ENCODE measurements at places on chromosomes 6 and 20. TPM values are rescaled to one million over a fixed set of nuclear protein-coding genes. Genes with fewer than 3 reads are reported as not detected.

Gene RPS6KA2
- total RNA-seq, result 55.5 TPM

GRCh38 chr20:34825530-34826362, at the start of gene NCOA6:
TSS of gene NCOA6 (minus strand) at chr20:34825651. CDS start at chr20:34782355, 43,296 bp downstream.
- peak; percentile 93 for DNase-seq

DNA sequence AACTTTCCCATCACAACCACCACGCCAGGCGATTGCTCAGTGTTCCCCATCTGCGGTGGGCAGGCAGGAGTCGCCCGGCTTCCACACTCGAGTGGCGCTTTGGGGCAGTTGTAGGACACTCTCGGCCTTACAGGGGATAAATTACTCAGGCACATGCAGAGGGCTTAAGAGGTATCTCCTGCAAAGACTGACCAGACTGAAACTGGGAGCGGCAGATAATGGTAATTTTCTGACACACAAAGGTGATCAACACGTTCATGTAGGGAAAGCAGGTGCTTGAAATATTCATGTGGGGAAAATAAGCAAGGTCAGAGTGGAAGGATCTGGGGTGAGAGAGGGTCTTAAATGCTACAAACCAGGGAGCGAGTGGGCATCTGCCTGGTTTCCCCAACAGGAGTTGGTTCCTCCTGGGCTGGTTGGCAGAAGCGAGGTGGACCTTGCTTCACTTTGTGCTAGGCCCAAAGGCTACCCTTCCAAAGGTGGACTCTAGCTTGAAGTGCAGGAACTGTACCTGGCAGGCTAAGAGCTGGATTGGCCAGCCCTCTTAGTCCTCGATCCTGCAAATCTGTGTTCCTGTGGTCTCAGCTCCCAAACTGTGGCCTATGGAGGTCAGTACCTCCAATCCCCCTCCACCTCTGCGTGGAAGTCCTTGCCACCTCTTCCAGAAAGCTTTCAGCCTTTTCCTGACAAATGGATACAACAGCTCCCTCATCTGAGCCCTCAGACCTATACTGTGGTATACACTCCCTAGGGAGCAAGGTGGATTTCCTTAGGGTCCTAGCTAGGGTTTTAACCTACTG, 16.7 kb downstream of the PLAGL2 start:
- no peak for DNase-seq

- no peak for DNase-seq
These were observed 470.7 kb downstream of the HTR1B start for GRCh38 chr6:76992553-76992952.

DNA sequence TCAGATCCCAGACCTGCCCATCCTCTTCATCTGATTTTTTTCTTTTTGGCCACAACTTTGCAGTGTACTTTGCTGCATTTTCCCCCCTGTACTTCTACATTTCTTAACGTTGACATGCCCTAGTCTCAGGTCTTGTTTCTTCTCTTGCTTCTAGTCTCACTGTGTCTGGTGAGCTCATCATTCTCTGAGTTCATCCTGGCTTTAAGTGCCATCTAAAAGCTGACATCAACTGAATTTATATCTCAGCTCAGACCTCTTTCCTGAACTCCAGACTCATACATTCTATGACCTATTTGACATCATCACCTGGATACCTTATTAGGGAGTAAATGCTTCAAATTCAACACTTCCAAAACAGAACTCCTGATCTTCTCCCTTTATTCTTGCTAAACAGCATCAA, 48.9 kb downstream of the TINAG start:
- DNase-seq, result no peak

Gene LY86
- total RNA-seq, result 1.1 TPM

DNA sequence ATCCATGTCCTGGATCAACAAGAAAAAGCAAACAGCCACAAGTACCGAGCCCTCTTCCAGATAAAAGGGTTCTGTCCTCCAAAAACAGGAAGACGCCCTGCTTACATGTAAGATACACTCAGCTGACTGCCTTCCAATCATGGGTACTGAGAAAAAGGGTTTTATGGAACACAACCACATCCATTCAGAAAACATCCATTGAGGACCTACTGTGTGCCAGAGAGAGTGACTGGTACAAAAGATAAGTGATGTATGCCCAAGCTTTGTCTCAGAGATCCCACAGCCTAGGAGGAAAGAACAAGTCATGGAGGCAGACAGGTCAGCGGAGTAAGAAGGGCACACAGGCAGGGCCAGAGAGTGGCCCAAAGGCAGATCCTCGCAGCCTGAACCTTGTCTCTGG, 94.8 kb upstream of the SSTR4 start:
- no peak for DNase-seq

- no peak for DNase-seq
These were observed 57.7 kb downstream of the DHX35 start for GRCh38 chr20:39019805-39020325.

GRCh38 chr6:12593771-12594529, 122.6 kb upstream of the PHACTR1 start:
- DNase-seq, result no peak

Gene PRDM13
- not detected for total RNA-seq

GRCh38 chr6:87745966-87746721, 44.1 kb upstream of the AKIRIN2 start:
- DNase-seq, result no peak

Gene FAM209A
- not detected for total RNA-seq

Gene MCHR2
- total RNA-seq, result not detected

Gene KIF25
- total RNA-seq, result not detected

DNA sequence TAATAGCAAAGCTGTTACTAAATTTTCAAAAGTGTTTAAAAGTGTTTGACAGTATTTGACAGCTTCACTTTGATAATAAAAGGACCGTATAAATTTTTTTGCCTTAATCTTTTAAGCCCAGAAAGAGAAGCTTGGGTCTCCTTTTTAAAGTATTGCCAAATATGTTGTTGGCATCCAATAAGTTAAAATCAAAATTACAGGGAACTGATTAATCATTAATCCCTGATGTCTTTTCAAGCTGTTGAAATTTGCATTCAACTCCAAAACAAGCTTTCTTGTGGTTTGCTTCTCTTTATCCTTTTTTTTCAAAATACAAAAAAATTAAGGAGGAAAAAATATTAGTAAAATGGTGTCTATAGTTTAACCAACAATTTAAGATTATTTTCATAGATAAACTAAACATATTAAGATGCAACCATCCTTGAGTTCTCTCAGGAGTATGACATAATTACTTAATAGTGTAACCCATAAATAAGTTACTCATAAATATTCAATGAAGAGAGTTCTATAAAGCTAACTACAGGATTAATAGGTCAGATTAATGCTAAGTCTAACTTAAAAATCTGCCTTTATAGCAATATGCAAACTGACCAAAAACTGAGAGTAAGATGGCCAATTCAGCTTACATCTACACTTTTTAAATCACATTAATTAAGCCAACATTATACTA, 27.0 kb upstream of the CALHM6 start:
- no peak for DNase-seq

- DNase-seq, result no peak
These were observed 42.1 kb downstream of the FAM209B start for GRCh38 chr20:56575157-56575556.

Gene ZNF391
- 0.89 TPM for total RNA-seq

DNA sequence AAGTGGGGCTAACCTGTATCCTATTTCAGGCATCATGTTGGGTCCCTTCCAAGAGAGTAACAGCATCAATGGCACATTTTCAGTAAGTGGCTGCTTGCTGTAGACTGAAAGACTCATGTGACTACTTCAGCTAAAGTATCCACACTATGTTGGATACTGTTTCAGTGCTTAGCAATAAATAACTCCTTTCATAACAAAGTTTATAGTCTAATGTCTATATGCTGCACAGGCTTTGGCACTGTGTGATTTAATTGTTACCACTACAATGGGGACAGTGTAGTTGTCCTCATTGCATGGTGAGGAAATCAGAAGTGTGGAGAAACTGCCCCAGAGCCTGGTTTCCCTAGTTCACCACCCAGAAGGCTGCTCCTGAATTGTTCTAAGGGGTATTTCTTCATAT, 318.0 kb upstream of the PTCHD4 start:
- no peak for DNase-seq

Gene RSPO3
- 0.92 TPM for total RNA-seq

DNA sequence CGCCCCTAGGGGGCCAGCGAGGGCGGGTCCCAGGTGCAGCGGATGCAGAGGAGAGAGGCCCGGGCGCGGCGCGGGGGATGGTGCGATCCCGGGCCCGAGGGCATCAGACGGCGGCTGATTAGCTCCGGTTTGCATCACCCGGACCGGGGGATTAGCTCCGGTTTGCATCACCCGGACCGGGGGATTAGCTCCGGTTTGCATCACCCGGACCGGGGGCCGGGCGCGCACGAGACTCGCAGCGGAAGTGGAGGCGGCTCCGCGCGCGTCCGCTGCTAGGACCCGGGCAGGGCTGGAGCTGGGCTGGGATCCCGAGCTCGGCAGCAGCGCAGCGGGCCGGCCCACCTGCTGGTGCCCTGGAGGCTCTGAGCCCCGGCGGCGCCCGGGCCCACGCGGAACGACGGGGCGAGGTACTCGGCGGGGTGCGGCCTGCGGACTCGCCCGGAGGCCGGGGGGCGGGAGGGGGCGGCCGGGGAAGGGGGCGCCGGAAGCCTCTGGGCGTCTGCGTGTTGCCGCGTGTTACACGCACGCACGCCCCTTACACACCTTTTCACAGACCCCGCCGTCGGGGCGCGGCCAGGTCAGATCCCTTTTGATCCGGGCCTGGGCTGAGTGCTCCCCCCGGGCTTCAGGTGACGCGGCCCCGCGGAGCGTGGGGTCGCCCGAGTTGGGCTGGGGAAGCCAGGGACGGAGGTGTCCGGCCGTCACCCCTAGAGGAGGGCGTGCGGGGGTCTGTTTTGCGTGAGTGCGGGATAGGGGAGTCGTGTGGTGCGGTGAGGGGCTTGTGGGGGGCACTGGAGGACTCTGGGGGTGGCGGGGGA, 412 bp downstream of the TRIB3 start:
- DNase-seq, result peak; percentile 83

DNA sequence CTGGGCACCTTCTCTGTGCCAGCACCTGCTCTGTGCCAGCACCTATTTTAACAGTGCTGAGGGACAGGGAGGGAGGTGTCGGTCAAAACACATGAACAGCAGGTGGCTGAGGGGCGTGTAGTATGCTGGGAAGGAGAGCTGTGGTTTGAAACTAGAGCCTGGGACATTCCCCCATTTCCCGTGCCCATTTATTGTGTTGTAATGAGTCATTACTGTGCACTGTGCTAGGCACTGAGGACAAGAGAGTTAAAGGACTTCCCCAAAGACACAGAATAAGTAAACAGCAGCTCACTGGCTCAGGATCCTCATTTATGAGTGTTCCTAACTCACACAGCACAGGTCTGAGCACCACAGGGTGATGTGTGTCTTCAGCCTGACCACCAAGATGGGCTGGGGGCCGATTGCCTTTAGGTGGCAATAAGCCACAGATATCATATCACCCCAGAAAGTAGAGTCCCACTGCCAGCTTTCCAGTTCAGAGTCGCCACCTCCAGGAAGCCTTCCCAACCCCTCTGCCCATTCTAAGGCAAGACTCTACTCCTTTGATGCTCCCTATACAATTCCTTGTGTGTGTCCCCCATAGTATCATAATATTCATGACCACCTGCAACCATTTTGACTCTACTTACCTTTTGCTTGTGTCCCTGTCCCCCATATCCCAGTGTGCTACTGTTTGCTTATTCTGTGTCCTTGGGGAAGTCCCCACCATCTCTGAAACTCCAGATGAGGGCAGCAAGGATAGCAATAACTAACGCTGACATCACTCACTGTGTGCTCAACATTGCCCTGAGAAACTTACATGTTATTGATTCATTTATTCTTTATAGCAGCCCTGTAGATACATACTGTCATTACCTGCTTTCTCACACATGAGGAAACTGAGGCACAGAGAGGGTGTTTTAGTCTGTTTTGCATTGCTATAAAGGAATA, 87.3 kb downstream of the TOX2 start:
- DNase-seq, result no peak

Gene CLIC5
- 312 TPM for total RNA-seq

GRCh38 chr6:4801491-4802110, 25.4 kb downstream of the CDYL start:
- DNase-seq, result no peak

GRCh38 chr6:64955435-64955848, 751.6 kb downstream of the EYS start:
- DNase-seq, result no peak

Gene ZBP1
- total RNA-seq, result 0.22 TPM

- DNase-seq, result no peak
These were observed 53.8 kb downstream of the TOX2 start for GRCh38 chr20:43968341-43969000.

DNA sequence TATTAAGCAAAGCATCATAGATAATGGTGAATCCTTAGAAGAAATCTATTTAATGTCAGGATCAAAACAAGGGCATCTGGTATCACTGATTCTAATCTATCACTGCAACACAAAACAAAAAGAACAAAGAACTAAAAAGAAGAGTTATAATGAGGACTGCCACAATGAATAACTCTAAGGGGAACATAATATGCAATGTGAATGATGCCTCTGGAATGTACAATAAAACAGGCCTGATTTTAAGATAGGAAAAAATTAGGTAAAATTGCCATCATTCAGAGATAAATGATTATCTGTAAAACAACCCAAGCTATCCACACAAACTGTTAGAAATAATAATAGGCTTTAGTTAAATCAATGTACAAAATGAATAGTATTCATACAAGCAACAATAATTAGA, 936.7 kb upstream of the CITED2 start:
- DNase-seq, result no peak

DNA sequence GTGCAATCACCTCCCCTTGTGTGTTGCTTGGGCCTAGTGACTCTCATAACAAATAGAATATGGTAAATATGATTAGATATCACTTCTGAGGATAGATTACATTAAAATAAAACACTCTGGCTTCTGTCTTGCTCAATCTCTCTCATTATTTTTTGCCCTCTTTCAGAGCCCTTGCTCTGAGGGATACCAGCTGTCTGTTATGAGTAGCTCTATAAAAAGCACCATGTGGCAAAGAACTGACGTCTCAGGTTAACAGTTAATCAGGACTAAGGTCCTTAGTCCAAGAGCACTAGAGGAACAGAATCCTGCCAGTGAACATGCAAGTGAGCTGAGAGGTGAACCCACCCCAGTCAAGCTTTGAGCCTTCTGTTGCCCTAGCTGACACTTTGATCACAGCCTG, 402.2 kb upstream of the HTR1E start:
- no peak for DNase-seq

- DNase-seq, result no peak
These were observed 174.9 kb upstream of the PRND start for GRCh38 chr20:4546786-4547185.

DNA sequence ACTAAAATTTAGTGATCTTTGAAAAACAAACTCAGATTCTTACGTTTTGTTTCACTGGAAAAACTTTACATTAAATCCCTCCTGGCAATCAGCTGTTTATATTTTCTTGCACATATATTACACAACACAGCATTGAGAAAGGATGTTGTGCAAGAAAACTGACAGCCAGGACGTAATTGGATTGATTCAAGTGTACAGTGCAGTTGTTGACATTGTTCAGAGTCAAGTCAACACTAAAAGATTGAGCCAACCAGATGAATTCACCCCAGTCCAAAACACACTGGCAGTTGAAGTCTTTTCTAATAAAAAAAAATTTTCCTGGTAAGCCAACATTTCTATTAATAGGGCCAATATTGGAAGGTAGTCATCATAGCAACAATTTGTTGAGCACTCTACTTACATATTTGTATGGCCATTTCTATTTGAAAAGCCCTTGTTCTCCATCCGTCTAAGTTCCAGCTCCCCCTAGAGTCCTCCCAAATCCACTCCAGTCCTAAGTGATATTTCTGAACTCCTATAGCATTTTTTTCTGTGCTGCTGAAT, 20.9 kb upstream of the VNN1 start:
- DNase-seq, result no peak

All from Right ventricle myocardium inferior (tissue), 1 donor.